ENCODE measurements at places on chromosomes 2 and 18.

- DNase-seq: peak; percentile 5
Measured at GRCh38 chr2:60710707-60711106, 45.4 kb upstream of the PAPOLG start.

DNA sequence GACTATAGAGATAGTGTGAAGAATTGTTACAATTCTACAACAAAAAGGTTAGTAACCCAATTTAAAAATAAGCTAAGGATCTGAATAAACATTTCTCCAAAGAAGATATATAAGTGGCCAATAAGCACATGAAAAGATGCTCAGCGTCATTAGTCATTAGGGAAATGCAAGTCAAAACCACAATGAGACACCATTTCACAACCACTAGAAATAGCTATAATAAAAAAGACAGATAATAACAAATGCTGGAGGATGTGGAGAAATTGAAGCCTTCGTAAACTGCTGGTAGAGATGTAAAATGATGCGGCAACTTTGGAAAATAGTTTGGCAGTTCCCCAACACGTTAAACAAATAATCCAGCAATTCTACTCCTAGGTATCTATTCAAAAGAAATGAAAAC is 366.5 kb upstream of the POU3F3 start:
- DNase-seq: no peak

- no peak for DNase-seq
Measured at GRCh38 chr2:161436411-161436810, 20.3 kb downstream of the TBR1 start.

- no peak for DNase-seq
Measured at GRCh38 chr2:236627841-236628240, 58.2 kb downstream of the ACKR3 start.

DNA sequence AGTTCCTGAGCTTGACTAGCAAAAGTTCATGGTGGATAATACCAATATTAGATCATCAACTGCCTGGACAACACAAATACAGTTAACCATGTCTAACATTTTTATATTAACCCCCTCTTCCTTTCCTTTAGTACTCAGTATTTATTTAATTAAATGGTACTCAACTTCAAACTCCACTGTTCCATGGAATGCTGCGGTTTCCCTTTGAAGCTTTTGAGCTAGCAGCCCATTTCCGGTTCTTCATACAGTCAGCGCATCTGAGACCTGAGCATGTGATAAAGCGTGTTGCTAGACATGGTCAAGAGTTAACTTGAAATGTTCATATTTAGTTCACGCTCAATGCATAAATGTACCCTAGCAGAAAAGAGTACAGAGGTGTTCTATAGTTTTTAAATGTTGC is 278.4 kb downstream of the ALPK2 start:
- no peak for DNase-seq

DNA sequence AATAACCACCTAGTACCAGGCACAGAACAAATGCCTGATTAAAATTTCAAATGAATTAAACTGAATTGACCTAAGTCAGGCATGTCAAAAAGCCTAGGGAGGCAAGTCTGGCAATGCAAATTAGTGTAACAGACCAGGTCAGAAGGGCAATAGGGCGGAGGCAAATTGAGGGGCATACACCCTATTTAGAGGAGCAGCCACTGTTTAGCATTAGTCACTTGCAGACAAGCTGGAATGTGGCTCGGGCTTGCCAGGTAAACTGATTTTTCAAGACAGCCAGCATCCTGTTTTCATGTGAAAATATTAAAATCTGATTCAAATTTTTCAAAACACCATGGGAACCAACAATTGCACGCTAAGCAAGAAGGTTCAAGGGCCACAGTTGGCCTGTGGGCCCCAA is 160.3 kb downstream of the EN1 start:
- no peak for DNase-seq

- no peak for DNase-seq
Measured at GRCh38 chr2:177675350-177675821, 282.8 kb downstream of the AGPS start.

DNA sequence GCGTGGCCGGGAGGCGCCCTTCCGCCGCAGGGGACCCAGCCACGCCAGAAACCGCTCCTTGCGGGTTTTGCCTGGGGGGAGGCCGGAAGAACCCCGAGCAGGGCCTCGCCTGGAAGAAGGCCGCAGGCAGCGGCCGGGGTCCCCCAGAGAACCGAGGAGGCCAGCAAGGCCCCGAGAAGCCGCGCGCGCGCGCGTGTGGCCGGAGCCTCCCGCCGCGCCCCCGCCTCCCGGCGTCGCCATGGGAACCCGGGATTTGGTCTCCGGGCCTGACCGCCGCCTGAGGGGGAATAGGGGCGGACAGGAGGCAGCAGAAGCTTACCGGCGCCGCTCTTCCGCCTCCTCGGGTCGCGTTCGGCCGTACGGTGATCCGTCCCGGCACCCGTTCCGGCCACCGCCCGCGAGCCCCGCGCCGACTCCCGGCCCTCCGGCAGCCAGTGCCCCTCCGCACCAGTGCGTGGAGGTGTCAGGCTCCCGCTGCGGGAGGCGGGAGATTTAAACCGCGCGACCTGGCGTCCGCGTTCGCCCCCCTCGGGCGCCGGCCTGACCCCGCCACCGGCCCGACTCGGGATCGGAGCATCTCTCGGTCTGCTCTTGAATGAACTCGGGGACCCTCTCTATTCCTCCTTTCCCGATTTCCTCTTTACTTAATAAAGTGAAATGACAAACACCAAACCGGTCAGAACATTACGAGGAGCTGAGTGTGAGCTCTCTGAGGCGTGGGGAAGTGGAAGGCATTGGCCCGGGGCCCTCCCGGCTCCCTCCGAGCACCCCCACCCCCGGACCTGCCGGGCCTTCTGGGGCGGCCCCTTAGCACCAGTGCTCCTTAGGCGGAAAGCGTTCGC is at the start of gene ICA1L:
Gene ICA1L (minus strand): TSS at position 467 of the 842 bp plus-strand sequence. CDS start 42,757 bp downstream, outside the sequence.
- DNase-seq: peak; percentile 75

- DNase-seq: peak; percentile 10
Measured at GRCh38 chr2:10446631-10447030, 1.5 kb downstream of the ODC1 start.

DNA sequence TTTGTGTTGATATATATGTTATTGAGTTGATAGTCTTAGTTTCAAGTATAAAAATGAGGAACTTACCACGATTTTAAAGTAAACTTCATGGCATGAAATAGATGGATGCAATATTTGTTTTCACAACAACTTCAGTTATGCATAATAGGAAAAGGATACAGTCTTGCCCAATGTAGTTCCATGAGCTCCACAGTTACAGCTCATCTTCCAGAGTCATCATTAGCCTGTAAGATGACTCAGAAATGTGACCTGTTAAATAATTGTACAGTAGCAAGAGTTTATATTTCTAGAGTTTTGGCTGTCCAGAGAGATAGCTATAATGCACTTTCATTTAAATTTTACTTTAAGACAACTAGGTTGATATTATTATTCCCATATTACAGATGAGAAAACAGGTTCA is 80.9 kb upstream of the ARHGAP28 start:
- DNase-seq: no peak

GRCh38 chr2:102422910-102423309 is at the start of gene IL18RAP:
IL18RAP (plus strand) TSS chr2:102423160; CDS start chr2:102423278, 118 bp downstream.
- DNase-seq: no peak

GRCh38 chr2:9985531-9986328 is 34.2 kb downstream of the GRHL1 start:
- no peak for DNase-seq

- peak; percentile 52 for DNase-seq
Measured at GRCh38 chr18:76490670-76491472, 4.2 kb downstream of the ZNF516 start.

- no peak for DNase-seq
Measured at GRCh38 chr2:25587361-25587760, 86.0 kb downstream of the DTNB start.

DNA sequence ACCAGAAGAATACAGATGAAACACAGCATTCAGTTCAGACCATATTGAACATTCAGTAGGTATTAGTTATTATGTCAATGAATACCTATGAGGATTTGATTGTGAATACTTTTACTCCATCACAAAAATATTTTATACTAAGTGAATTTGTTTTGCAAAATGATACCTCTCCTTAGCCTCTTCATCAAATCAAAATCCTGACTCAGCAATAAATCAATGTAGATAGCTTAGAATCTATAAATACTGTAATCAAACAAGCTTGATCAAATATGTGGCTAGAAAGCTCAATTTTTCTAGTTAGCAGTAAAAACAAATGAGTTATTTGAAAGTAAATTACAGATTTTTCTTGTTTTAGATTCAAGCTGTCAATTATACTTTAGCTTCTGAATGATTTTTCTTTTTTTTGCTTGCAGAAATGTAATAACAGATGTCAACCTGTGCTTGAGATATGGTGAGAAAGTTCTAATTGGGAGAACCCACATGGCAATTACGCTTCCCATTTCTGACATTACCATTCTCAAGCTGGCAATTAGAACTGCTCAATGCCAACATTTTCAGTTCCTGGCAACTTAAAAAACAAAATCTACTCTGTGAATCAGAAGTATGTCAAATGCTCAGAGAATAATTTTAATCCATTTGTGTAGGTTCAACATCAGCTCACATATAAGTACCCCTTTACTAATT is 109.6 kb downstream of the PRELID3A start:
- no peak for DNase-seq

DNA sequence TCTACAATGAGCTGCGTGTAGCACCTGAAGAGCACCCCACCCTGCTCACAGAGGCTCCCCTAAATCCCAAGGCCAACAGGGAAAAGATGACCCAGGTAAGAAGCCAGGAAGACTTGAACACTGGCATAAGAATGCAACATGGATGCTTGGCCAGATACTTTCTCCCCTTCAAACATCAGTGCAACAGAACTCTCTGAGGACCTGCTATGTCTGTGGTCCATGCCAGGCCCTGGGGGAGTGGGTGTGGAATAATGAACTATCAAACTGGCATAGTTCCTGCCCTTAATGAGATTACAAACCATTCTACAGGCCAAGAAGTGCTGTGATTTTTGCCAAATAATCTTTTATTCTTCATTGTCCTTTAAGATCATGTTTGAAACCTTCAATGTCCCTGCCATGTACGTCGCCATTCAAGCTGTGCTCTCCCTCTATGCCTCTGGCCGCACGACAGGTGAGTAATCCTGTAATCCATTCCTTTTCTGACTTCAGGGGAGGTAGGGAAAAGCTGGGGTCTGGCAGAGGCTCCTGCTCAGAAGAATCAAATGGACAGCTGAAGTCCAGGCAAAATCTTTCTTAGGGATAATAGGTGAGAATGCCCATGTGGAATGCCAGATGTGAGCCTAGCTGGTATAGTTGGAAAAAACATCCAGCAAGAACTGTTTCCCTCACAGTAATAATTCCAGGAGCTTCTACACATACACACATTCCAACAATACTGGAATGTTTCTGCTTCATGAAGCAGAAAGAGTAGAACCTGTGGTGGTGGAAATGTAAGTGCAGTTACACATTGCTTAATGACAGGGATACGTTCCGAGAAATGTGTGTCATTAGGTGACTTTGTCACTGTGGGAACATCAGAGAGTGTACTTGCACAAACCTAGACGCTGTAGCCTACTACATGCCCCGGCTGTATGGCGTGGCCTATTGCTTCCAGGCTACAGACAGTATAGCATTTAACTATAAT is 16.2 kb downstream of the ACTG2 start:
- DNase-seq: no peak

- DNase-seq: peak; percentile 21
Measured at GRCh38 chr2:219002395-219003266, 9.4 kb upstream of the CRYBA2 start.

- DNase-seq: no peak
Measured at GRCh38 chr2:237259201-237259600, 154.8 kb downstream of the COL6A3 start.

- DNase-seq: no peak
Measured at GRCh38 chr18:31402026-31402373, 25.4 kb downstream of the DSG4 start.

DNA sequence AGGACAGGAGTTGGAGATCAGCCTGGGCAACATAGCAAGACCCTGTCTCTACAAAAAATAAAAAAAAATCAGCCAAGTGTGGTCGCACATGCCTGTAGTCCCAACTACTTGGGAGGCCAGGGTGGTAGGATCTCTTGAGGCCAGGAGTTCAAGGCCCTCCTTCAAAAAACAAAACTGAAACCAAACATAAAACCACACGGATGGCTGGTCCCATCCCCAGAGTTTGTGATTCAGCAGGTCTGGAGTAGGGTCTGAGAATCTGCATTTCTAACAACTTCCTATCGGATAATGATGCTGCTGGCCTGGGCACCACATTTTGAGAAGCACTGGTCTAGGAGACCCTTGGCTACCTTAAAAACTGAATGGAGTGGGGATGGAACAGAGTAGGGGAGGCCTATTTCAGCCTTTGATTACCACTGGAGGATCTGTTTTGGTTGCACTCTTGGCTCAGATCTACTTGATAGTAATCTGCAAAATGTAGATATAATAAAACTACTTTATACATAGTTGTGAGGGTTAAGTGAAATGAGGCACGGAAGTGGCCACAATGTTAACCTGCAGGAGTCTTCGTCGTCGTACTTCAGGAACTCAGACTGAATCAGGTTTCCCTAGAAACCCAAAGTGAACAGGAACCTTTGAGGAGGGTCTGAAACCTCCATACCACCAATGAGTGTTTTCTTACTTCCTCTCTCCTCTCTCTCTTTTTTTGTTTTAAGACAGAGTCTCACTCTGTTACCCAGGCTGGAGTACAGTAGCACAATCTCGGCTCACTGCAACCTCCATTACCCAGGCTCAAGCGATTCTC is 25.5 kb upstream of the NFE2L2 start:
- DNase-seq: peak; percentile 63

- no peak for DNase-seq
Measured at GRCh38 chr2:73704285-73704684, 32.9 kb downstream of the TPRKB start.

GRCh38 chr18:26432651-26433424 is 115.5 kb downstream of the KCTD1 start:
- no peak for DNase-seq

GRCh38 chr2:164868563-164869419 is 27.2 kb upstream of the COBLL1 start:
- DNase-seq: no peak

DNA sequence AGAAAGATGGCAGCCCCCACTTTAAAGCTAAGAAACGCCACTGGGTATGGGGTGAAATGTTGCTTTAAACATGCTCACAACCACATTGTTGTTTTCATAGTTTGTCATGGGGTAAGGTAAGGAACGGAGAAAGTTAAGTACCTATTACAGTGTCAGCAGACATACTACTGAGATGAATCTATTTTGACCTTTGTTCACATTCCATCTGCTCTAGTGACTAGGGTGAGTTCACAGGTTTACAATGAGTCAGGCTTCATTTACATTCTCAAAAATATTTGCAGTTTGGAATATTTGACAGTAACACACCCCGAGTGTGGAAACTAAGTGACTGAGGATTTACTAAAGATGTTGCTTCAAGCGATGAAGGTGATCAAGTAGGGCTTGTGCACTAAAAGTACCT is 428.7 kb upstream of the ACVR2A start:
- DNase-seq: no peak

- DNase-seq: peak; percentile 15
Measured at GRCh38 chr18:67995769-67996168, 479.2 kb upstream of the DSEL start.

GRCh38 chr2:62540408-62541168 is 34.6 kb upstream of the TMEM17 start:
- no peak for DNase-seq

DNA sequence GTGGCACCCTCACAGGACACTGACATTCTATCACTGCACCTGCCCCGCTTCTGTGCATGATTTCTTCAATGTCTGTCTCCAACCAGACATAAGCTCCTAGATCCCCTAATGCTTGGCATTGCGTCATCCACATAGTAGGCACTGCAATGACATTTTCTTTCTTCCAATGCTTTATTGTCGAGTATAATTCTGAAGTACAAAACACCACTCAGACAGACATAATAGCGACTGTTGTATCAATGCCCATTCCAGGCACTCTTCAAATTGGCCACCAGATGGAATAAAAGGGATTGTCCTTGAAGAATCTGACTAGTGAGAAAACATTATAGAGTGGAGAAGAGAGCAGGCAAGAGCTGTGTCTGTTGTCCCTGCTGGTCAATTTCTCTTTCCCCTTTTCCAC is 89.0 kb downstream of the LPIN1 start:
- DNase-seq: no peak

Data from OCI-M1 (cell line).